ENCODE measurements at places on chromosomes 11 and 22.

GRCh38 chr22:28005513-28005912 is 86.5 kb upstream of the PITPNB start:
- DNase-seq = no peak

DNA sequence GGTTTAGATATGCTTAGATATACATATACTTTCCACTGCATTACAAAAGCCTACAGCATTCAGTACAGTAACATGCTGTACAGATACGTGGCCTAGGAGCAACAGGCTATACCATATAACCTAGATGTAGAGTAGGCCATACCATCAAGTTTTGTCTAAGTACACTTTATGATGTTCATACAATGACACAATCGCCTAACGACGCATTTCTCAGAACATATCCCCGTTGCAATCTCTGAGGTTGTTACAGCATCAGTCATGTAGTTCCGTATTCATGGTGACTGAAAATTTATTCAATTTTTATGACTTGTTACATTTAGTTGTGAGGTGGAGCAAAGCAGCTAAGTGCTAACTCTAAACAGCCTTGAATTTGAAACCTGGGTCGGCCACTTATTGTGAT is 6.7 kb downstream of the ZBTB44 start:
- DNase-seq = no peak

DNA sequence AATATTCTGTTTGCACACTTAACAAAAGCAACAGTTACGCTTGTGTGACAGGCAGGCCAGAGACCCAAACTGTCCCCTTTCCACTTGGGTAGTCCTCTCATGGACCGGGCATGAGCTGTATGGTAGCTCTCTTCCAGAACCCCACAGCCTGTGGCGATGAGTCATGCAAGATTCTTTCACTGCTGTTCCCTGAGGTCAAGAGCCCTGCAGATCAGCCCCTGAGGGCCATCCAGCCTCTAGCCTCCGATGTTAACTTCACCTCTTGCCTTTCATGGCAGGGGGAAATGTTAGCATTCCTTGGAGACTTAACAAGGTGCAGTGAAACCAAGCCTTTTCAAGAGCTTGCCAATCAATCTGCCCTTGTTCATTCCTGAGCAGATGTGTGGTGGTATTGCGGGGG is 63.2 kb upstream of the DEUP1 start:
- DNase-seq = no peak

DNA sequence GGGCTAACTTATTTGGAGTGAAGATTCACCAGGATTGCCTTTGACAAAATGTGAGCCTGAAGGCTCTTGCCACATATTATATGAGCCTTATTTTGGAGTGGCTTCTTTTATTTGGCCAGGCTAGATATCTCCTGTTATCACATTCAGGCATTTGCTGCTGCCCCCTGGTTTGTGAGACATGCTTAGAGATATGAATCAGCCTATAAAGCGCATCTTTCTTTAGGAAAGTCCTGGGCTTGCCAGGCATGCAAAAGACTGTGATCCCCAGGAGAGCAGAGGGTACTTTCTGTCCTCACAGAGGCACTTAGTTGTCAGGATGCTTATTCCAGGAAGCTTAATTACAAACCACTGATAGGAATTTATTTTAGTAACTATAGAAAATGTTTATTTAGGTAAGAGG is 333.3 kb downstream of the FAT3 start:
- no peak for DNase-seq

DNA sequence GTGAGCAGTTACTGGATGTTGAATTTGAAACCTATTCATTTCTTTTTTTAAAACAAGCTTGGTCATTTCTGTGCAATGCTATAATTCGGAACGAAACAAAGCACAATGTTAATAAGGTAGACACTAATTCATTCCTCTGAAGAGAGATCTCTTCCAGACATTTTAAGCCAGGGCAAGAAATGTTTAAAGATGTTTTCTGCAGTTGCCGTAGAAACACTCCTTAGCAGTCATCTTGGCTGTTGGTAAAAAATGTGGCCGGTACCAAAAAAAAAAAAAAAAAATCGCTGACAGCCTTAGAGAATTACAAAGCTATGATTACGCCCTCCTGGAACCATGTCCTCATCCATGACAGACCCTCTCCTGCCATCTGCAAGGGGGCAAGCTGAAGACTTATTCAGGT is 66.4 kb upstream of the TTC12 start:
- DNase-seq = no peak

DNA sequence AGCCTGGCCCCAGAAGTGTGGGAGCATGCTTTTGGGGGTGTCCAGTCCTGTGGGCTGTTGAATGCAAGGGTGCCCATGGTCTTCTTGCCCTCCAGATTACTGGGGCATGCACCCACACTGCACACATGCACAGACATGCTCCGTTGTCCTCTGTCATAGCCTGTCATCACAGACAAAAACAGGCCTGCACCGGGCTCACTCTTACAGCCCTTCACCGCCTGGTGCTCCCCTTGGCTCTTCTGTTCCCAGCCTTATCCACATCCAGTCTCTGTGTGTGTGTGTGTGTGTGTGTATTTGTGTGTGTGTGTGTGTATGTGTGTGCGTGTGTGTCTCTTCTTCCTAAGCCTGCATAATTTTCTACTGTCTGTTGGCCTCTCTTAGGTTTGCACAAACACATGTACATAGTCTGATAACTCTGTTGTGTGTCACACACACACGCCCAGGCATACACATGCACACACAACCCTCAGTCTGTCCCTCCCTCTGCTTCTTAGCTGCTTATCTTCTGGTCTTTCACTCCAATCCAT is 23.4 kb upstream of the NECTIN1 start:
- no peak for DNase-seq

DNA sequence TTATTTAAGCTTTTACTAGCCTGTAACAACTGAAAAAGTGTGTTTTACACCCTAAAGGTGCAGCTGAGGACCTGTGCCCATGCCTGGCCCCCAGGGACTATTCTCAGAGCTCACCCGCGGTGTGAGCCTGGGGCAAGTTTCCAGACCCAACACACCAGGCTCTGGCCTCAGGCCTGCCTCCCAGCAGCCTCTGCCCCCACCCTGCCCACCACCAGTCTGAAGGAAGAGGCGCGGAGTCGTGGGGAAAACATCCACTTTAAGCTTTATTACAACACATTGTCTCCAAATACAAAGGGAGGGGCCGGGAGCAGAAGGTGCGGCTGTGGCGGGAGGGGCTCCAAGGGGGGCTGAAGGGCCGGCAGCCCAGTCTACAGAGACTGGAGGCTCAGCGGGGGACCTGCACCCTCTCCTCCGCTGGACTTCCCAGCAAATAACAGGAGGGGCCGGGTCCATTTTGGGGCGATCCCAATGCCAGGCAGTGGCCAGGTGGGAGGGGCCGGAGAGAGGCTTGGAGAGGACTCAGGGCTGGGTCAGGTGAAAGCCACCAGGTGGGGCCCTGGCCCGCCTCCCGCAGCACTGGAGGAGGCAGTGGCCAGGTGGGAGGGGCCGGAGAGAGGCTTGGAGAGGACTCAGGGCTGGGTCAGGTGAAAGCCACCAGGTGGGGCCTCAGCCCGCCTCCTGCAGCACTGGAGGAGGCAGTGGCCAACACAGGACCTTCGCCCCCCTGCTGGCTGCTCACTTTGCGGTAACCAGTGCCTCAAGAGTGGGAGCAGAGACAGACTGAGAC is 18.1 kb downstream of the DUSP8 start:
- no peak for DNase-seq

- DNase-seq = no peak
Observed at GRCh38 chr22:50577987-50578775, at the start of gene CPT1B. Gene CPT1B (minus strand): TSS chr22:50578427. CDS start chr22:50577915, 512 bp downstream.
